ENCODE measurements at places on chromosomes 5 and 9. TPM values are rescaled to one million over a fixed set of nuclear protein-coding genes. Genes with fewer than 3 reads are reported as not detected.

NFX1 gene
- 23.9 TPM for total RNA-seq

SH2D3C gene
- total RNA-seq = not detected

KIF4B gene
- 0.09 TPM for total RNA-seq

ZNF883 gene
- total RNA-seq = 2.4 TPM

VAV2 gene
- 11.5 TPM for total RNA-seq

ADAMTSL1 gene
- total RNA-seq = 37.5 TPM

FOXD4 gene
- total RNA-seq = 0.16 TPM

FOXI1 gene
- not detected for total RNA-seq

ISL1 gene
- not detected for total RNA-seq

AFAP1L1 gene
- total RNA-seq = 1.9 TPM

DIRAS2 gene
- 0.09 TPM for total RNA-seq

C5orf63 gene
- 3.6 TPM for total RNA-seq

PTGDS gene
- total RNA-seq = 6.0 TPM

DOLPP1 gene
- 5.4 TPM for total RNA-seq

WNT8A gene
- total RNA-seq = not detected

KIF20A gene
- total RNA-seq = 4.0 TPM
